ENCODE measurements at places on chromosomes 6 and 20.

GRCh38 chr6:73030257-73030656, 195.0 kb downstream of the KHDC1L start:
- DNase-seq, result no peak

GRCh38 chr6:165717732-165718465, 54.9 kb upstream of the PDE10A start:
- DNase-seq, result no peak

DNA sequence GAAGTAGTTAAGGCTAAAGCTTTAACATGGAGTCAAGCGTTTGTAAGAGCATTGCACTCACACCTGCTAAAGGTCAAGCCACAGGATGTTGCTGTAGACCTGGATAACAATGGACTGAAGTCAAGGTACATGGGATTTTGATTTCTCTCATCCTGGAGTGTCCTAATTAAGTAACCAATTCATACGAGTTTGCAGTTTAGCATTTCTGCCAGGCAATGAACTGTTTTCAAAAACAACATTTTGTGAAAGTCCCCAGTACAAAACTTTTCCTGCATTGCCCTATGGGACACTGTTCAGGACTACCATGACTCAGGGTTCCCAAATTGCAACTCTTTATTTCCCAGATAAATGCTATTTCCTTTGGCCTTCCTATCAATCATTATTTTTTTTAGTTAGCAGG, 17.4 kb upstream of the SIRPB1 start:
- no peak for DNase-seq

- DNase-seq, result no peak
These were observed 44.3 kb downstream of the CTCFL start for GRCh38 chr20:57480444-57481160.

- DNase-seq, result no peak
These were observed 146.2 kb upstream of the ECI2 start for GRCh38 chr6:4281341-4282293.

- DNase-seq, result no peak
These were observed 10.1 kb downstream of the ROMO1 start for GRCh38 chr20:35709259-35709658.

DNA sequence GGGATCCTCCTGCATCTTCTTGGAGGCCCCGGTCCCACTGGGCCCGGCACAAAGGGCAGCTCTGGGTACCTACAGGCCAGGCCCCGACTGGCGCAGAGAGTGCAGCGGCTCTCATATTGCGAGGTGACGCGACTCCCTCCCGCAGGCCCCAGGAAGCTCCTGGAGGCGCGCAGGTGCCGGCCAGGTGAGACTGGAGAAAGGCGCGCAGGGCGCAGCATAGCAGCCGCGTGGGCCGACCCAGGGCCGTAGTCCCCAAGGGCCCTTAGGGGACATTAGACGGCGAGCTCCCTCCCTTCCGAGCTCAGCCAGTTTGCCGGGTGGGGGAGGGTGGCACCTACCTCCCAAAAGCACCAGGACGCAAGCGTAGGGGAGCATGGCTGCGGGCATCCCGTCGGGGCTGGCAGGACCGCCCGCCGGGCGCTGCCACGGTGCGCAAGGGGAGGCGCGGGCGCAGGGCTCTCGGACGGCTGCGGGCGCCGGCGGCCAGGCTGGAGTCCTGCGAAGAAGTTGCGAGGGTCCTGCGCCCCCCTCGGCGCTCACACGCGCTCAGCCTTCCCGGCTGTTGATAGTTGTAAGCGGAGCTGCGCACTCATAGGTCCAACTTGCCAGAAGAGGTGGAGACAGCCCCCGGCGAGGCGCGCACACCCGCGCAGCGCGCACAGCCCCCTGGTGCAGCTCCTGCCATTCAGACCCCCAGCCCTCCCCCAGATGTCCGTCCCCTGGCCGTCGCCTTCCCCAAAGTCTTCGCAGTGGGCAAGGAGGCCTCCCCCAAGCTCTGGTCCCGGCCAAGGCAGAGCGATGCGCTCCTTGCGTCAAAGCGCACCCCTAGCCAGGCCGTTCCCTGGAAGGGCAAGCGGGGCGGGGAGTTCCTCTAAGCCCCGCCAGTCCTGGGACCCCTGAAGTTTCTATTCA, 622 bp downstream of the APCDD1L start:
- DNase-seq, result no peak

DNA sequence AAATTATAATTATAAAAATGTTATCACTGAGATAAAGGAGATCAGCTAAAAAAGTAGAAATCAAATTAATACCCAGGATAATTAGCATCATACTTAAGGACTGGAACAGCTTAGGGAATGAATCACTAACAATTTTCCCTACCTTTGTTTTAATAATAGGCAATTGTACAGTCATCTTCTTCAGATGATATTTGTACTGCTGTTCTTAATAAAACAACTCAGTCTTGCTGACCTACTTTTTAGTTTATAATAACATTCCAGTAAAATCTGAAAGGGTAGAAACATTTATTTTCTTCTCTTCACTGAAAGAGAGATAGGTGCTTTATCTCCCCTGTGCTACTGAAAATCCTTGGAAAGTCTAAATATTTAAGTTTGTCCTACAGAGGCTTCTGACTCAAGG, 271.2 kb upstream of the THEMIS start:
- DNase-seq, result no peak

GRCh38 chr6:5580736-5581581, 319.6 kb downstream of the FARS2 start:
- no peak for DNase-seq

GRCh38 chr20:55333798-55334197, 671.5 kb downstream of the CBLN4 start:
- no peak for DNase-seq

- DNase-seq, result no peak
These were observed 973.2 kb upstream of the SLC35B3 start for GRCh38 chr6:9408402-9409117.

DNA sequence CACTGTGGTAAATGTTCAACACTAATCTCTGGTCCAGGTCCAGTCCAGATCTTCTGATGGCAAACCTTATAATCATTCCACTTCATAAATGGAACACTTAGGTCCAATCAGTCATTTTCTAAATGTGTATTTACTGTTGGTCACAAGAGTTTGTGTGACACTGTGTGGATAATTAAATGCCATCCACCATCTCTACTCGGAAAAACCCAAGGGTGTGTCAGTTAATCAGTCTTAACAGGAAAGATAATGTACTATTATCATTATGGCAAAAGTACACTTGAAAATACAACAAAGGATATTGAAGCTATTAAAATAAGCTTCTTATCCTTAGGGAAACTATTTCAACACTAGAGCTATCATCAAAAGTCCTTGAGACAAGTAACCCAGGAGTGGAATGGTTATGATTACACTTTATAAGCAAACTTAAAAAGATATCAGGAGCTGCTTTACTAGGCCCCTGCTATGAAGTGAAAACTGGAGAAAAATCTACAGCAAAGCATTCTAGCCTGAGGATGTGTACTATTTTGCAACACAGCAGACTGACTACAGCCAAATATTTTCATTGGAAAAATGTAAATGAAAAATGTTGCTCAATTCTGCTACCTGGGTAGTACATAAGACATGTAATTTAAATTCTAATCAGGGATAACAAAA, 227.9 kb downstream of the LAMA2 start:
- DNase-seq, result no peak

DNA sequence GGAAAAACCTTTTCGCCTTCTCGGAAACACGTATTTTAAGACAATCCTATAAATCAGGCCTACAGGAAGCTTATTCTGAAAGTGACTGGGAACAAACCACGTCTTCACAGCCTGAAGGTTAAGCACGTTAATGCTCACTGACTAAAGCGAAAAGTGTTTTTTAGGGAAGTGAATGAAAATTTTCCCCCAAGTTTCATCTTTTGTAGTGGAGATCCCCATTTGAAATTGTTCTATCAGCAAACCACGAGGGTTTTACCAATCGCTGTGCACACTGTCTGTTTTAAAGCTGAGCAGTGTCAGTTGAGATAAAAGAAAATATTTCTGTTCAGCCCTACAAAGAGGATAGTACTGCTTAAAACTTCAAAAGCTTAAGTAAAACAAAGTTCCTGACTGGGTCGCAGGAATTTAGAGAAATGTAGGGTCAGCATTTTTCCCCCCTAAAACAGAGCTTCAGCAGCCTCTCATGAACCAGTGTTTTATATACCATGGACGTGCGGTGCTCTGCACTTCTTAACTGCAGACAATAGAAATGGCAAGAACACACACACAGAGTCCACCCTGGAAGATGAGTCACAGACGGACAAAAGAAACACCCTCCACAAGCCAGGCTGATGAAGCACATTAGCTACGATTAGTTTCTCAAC, 34.9 kb downstream of the SLC22A23 start:
- DNase-seq, result no peak

DNA sequence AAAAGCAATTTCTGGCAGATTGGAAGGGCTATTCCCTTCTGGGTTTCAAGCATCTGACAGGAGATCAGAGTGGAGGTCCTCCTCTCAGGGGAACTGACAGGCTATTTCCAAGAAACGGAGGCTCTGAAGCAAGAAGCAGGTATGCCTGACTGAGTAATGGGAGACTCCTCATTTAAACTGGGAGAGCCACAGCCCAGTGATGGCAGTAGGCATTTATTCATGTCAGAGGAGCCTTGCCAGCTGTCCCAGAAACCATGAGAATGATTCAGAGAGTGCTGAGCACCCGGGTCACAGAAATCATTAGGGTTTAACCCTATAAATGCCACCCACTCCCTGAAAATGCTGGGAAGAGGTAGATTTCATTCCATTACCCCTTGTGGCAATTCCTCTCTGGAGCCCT, 247.5 kb upstream of the RNF217 start:
- DNase-seq, result no peak

GRCh38 chr6:10421158-10421920, 6.5 kb upstream of the TFAP2A start:
- no peak for DNase-seq

DNA sequence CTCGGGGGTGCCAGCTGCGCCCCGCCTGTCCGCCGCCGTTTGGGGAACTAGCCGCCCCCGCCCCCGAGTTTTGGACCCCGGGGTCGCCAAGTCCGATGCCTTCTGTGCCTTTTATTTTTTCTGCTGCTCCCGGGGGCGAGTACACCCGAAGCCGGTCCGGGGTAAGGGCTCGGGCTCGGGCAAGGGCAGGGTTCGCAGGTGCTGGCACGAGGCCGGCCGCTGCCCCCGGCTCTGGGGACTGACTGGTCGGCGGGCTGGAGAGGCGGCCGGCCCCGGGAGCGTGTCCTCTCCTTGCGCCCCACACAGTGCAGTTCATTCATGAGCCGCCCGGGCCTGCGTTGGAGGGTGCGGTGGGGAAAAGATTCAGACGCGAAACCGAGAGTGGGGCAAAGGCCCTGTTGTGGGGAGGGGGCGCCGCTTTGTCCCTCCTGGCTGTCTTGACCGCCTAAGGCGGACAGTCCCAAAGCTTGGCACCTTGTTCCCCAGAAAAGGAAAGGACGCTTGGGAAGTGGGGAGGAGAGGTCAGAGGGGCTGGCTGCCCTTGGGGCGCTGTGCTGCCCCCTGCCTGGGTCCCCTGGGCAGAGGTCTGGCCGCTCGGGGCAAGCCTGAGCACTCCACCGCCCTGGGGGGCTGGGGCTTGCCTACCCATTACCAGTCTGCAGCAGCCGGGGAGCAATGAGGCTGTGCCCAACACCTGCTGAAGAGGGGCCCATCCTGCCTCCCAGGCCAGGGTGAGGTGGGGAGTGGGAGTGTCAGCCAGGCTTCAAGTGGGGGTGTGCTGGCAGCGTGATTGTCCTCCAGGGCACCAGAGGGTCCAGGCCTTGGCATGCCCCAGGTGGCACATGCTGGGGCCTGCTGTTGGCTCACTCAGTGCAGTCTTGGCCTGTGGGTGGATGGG, 915 bp downstream of the TMEM63B start:
- no peak for DNase-seq

DNA sequence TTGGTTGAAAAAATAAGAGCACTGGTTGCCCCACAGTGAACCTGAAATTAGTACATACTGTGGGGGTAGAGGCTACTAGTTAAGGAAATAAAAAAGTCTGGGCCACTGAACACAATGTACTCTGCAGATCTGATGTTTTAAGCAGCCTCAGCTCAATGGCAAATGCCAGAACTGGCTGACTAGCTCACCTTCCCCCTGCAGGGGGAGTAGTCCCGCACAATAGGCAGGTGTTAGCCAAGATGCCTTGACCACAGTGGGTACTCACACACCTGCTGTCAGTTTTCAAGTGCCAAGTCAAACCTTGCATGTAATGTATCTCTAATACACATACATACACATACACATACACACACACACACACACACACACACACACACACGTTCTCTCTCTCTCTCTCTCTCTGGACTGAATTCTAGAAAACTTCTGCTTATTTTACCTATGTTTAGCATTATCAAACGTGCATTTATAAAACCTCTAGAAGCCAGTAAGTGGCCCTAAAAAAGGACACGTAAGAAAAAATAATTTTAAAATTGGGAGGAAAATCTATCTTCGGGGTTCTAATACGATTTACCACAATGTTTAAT, 36.1 kb downstream of the GMDS start:
- DNase-seq, result no peak

GRCh38 chr6:121338956-121339355, 4.7 kb upstream of the TBC1D32 start:
- no peak for DNase-seq

DNA sequence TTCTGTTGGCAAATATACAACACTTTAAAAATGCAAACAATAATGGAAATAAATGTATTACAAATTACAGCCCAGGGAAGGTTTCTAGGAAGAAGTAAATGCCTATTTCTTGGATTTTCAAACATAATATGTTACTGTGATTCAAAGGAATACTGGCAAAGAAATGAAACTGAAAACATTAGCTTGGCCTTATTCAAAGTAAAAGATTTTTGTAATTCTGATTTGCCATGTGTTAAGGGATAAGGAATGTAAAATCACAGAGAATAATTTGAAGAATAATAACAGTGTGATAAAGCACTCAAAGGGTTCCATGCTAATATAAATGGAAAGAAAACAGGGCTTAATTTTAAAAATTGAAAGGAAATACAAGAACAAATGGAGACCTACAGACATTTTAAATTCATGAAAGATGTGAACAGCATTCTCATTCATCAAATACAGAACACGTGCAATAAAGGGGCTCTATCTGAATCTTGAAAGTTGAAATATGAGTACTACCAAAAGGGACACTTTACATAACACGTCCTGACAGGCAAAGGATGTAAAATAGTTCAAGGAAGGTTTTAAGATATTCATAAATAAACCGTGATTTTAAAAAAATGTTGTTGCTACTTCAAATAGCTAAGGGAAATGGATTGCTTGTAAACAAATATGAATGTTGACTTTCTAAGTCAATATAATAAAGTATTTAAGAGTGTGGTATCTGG, 138.1 kb downstream of the RFPL4B start:
- no peak for DNase-seq

DNA sequence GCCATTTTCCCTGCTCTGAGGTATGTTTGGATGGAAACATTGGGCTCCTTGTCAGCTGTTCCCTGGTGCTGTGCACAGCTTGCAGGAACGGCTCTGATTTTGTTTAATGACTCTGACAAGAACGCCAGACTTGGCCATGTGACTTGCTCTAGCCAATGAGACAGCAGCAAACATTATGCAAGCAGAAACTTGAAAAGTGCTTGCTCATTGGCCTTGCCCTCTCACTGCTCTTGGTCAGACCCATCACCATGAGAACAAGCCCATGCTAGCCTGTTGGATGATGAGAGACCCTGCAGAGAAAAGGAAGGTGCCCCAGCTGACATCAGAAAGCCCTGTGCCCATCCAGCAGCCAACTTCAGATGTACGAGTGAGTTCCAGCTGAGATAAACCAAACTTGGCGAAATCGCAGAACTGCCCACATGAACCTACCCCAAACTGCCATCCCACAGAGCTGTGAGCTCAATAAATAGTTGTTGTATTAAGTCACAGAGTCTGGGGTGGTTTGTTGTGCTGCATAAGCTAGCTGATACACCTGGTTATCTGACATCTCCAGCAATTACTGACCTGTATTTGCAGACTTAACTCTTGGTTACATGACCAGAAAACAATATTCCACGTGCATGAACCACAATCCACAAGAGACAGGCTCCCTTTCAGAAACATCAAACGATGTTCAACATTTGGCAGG, 96.9 kb downstream of the JPH2 start:
- DNase-seq, result no peak
